ENCODE measurements at places on chromosomes 1 and 21.

- no peak for DNase-seq
Measured at GRCh38 chr21:44530903-44531605, 8.9 kb downstream of the KRTAP10-1 start.

- no peak for DNase-seq
Measured at GRCh38 chr1:177411381-177411780, 240.6 kb downstream of the BRINP2 start.

- DNase-seq, result no peak
Measured at GRCh38 chr1:9374748-9375341, 82.2 kb downstream of the SPSB1 start.

DNA sequence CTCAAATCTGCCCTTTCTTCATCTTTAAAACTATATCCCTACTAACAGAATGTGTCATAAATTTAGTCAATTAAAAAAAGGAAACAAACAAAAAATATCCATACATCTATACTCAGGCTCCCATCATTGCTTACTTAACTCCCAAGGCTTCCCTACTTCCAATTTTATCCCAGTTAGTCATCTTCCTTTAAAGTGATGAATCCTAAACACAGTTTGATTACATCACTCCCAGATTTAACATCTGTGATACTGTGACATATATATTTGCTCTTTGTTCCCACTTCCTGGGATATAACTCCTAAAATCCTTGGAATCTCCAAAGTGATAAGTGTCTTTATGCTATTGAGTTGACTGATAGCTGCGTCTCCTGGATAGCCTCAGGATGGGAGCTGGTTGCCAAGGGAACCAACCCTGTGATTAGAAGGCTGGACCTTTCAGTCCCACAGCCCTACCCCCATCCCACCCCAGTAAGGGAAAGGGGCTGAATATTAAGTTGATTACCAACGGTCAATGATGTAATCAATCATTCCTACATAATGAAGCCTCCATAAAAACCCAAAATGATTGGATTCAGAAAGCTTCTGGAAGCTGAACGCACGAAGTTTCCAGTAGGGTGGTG, 21.6 kb downstream of the GLMN start:
- DNase-seq, result peak; percentile 82

DNA sequence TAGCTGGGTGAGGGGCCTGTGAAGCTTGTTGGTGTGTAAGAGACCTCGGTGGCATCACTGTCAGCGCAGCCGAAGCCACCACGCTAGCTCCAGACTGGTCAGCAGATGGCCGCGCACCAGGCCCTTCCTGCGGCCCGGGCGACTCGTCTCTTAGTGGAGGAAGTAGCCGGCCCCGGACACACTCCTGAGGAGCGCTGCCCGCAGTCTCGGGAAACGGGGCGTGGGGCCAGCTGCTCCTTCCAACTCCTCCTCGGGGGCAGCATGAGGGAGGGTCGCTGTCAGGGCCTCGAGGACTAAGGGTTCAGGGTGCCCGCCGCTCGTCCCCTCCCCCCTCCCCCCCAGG, 20.4 kb downstream of the H3-3A start:
- DNase-seq, result no peak

- no peak for DNase-seq
Measured at GRCh38 chr21:38910390-38911067, 104.8 kb downstream of the ETS2 start.
